ENCODE measurements at places on chromosomes 7 and 10. TPM values are rescaled to one million over a fixed set of nuclear protein-coding genes. Genes with fewer than 3 reads are reported as not detected.

DNA sequence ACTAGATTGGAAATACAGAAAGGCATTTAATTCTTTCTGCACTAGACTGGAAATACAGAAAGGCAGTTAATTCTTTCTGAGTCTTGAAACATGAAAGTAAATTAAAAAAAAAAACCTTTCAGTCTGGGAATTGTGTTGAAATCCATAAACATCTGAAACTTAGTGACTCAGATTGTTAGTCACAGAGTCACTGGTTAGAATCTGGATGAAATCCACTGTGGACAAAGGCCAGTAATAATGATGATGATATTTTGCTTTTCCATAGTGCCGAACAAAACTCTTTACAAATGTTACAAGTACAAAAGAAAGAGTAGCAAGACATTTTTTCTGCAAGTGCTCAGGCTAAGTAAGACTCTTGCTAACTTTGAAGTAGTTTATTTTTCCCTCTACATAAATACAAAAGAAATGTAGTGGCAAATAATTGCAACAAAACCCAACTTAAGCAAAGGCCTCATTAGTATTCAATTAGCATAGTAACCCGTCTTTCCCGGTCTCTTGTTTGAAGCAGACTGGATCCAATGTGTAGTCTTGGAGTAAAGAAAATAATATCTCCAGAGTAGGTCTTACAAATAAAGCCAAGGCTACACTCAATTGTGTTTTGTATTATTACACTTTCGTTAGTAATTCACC lies 5.8 kb upstream of the PRTFDC1 start:
- DNase-seq = no peak

DNA sequence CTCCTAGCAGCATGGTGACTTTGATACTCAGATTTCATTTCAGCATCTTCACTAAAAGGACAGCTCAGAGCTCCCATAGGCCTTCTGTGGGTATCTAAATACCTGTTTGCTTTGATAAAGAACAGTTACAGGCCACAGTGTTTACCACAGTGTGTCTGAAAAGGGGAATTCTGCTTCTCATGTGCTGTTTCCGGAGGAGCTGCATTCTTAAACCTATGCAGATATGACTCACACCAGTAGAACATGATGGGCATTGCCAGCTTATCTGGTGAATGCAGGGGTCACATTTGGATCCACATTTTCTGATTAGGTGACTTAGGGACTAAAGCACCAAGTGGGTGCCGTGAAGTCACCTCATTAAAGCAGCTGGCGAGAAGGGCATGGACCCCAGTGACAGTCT lies 52.6 kb downstream of the TRRAP start:
- DNase-seq = no peak

- DNase-seq = no peak
Observed at GRCh38 chr7:27639851-27640250, 22.8 kb downstream of the HIBADH start.

- DNase-seq = no peak
Observed at GRCh38 chr10:11234857-11235531, 217.3 kb downstream of the CELF2 start.

GRCh38 chr10:98062424-98062823 lies 32.0 kb upstream of the CRTAC1 start:
- DNase-seq = no peak

- DNase-seq = no peak
Observed at GRCh38 chr7:140714331-140715040, 18.0 kb downstream of the NDUFB2 start.

- no peak for DNase-seq
Observed at GRCh38 chr7:144653449-144653848, 182.4 kb downstream of the TPK1 start.

DNA sequence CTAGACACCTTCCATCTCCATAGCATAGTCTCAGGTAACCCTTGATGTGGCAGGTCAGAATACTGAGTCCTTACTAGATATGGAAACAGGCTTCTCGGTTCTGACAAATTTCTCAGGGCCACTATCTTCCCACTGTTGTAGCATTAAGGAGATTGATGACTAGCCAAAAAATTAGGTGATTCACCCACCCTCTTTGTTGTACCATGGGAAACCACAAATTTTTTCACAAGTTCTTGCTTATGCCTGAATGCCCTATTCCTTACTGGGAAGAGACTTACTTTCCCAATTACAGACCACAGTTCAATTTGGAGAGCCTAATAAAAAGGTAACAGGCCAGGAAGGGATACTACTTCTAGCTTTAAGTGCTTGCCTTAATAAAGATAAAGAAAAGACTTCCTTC lies 948.8 kb downstream of the GRM8 start:
- DNase-seq = no peak

GRCh38 chr7:142323706-142324105 lies 65.8 kb upstream of the PRSS58 start:
- DNase-seq = no peak

- no peak for DNase-seq
Observed at GRCh38 chr10:101843032-101844021, at the start of gene KCNIP2. KCNIP2 (minus strand) TSS chr10:101843800; CDS start chr10:101843568, 232 bp downstream.

GRCh38 chr7:3092468-3092867 lies 48.8 kb upstream of the CARD11 start:
- DNase-seq = no peak

- no peak for DNase-seq
Observed at GRCh38 chr7:78514634-78515033, 716.1 kb downstream of the PHTF2 start.

DNA sequence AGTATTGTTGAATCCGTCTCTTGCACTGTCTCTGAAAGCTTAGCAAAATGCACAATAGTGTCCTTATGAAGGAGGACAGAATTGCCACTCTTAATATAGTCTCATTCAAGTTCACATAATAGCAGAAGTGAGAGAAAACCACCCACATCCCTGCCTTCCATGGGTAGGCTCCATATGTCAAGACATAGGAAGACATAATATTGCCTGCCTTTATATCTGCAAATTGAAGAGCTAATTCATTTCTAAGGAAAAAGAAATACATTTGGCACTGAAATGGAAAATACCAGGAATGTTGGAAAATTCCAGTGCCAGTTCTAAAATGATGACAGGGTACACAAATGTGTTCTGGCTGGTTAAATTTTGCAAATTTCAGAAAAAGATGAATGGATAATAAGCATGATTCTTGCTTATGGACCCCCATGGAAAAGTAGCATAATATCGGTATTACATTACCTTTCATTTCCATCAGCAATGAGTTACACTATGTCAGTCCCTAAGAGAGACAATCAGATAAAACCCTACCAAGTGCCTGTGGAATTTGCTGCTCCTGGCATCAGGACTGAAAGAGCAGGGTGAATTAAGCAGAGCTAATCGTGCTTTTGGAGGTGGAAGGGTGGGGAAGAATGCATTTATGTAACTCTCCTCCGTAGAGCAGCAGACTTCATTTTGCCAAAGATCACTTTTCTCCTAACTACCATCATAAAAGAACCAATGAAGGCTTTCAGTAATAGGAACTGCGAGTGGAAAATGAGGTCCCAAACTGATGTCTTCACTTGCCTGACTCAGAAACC lies 312.6 kb downstream of the FGFR2 start:
- DNase-seq = no peak

- DNase-seq = no peak
Observed at GRCh38 chr7:47937065-47937687, 11.1 kb downstream of the PKD1L1 start.

GRCh38 chr7:786472-787255 lies 45.6 kb upstream of the SUN1 start:
- DNase-seq = no peak

- DNase-seq = no peak
Observed at GRCh38 chr10:12042409-12042796, 206 bp downstream of the UPF2 start.

GRCh38 chr10:72783410-72783833 lies 91.5 kb downstream of the MCU start:
- no peak for DNase-seq

GRCh38 chr7:81725003-81725811 lies 44.6 kb downstream of the HGF start:
- DNase-seq = no peak

DNA sequence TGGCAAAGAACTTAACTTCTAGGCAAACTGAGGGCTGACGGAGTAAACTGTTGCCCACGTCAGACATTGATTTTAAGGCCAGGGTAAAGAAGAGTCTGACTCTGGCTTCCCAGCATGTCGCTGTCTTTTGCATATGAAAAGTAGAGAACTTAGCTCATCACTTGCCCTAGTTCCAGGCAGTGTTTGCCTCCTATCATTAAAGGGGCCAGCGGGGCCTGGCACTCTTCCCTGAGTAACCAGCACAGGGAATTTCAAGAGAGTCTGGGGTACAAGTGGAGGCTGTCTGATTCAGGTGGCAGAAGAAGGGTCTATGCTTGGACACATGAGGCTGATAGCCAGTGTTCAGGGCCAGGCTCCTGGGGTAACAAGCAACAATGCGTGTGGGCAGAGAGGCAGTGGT lies 4.8 kb downstream of the DENND2A start:
- no peak for DNase-seq

- no peak for DNase-seq
Observed at GRCh38 chr10:14365266-14365665, 34.5 kb upstream of the FRMD4A start.

DNA sequence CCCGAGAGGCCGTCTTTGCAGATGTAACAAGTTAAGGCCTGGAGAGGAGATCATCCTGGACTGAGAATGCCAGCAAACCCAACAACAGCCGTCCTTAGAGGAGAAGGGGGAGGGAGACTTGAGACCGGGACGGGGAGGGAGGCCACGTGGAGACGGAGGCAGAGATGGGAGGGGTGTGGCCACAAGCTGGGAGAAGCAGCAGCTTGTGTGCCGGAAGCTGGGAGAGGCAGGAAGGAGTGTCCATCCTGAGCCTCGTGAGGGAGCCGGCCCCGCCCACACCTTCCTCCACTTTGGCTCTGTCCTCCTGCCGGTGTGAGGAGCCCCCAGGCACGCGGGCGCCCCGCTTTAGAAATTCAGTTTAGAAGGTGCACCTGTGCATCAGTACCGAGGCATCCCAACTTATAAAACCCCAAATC lies 95.7 kb downstream of the DNAJB6 start:
- peak; percentile 20 for DNase-seq

NPC1L1 gene
- 2.5 TPM for polyA plus RNA-seq

PRF1 gene
- polyA plus RNA-seq = 0.40 TPM

TRIM24 gene
- polyA plus RNA-seq = 64.9 TPM

STEAP4 gene
- 0.18 TPM for polyA plus RNA-seq

HOXA11 gene
- polyA plus RNA-seq = 35.0 TPM

OR13A1 gene
- 0.06 TPM for polyA plus RNA-seq

PDGFA gene
- 43.2 TPM for polyA plus RNA-seq

IL15RA gene
- polyA plus RNA-seq = 1.8 TPM

FXYD4 gene
- not detected for polyA plus RNA-seq

All from right renal pelvis (tissue), 4 donors.